Trophoblast cell (in vitro differentiated cells and primary cell): ENCODE measurements at places on chromosomes 5 and 9.

DNA sequence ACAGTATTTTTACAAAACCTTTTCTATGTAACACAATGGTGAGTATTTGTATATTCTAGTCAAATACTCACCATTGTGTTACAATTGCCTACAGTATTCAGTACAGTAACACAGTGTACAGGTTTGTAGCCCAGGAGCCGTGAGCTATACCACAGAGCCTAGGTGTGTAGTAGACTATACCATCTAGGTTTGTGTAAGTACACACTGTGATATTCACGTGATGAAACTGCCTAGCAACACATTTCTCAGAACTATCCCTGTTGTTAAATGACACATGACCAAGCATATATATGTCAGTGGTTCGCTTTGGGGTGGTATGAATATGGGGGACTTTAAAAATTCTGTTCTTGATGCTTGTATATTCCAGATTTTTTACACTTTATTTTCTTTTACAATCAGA lies 21.3 kb downstream of the SH3PXD2B start:
- DNase-seq = peak; percentile 49
- peaks cover 16% of the 10 kb centered on the region for H3K4me1 ChIP-seq
- no peaks in the 10 kb centered on the region for H3K27me3 ChIP-seq
- no peak overlapping the region for H3K4me3 ChIP-seq
- H3K36me3 ChIP-seq = peaks cover 27% of the 10 kb centered on the region
- no peak overlapping the region for H3K27ac ChIP-seq

- peaks cover 81% of the 10 kb centered on the region for H3K36me3 ChIP-seq
- DNase-seq = no peak
- H3K4me3 ChIP-seq = no peak overlapping the region
- H3K27ac ChIP-seq = no peak overlapping the region
Measured at GRCh38 chr9:131475956-131476776, 26.6 kb upstream of the POMT1 start.

- peaks cover 4% of the 10 kb centered on the region for H3K4me1 ChIP-seq
- peak; percentile 73 for DNase-seq
- H3K4me3 ChIP-seq = no peak overlapping the region
- no peak overlapping the region for H3K27ac ChIP-seq
- no peaks in the 10 kb centered on the region for H3K36me3 ChIP-seq
Measured at GRCh38 chr5:175344331-175345195, 99.4 kb downstream of the DRD1 start.

DNA sequence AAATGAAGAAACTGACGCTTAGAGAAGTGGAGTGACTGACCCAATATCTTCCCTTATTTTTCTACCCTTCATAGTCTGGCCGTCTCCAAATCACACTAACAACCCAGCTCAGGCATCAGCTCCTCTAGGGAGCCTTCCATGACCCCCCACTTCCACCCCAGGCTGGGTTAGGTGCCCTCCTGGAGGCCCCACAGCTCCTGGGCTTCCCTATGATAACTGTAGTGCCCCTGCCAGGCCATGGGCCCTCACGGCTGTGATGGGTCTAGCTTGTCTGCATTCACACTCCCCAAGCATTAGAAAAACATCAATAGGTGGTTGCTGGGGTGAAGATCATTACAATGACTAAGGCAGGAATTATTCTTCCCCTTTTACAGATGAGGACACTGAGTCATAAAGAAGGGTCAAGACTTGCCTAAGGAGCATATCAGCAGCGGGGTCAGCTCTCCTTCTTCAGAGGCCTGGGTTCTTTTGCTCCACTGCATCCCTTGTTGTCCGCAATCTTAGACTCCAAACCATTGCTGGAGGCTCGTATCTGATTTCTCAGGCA lies 7.3 kb downstream of the CORO2A start:
- no peak overlapping the region for H3K4me3 ChIP-seq
- DNase-seq = peak; percentile 21
- no peak overlapping the region for H3K27ac ChIP-seq
- H3K4me1 ChIP-seq = peaks cover 23% of the 10 kb centered on the region
- H3K27me3 ChIP-seq = no peaks in the 10 kb centered on the region
- peaks cover 4% of the 10 kb centered on the region for H3K36me3 ChIP-seq

DNA sequence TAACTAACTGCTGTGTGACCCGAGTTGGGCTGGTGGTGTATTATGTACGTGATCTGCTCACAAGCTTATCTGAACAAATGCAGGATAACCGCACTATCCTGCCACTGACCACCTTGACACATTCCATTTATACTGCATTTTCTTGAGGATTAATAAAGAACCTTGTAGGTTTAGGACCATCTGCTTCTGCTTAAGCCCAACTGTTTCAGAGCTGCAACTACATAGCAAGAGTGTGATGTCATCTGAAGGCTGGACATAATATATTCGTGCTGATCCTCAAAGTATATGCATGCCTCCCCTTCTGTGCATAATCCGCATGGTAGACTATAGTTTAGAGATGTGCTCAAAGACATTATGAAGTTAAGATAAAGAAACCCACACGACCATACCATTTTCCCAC lies 435.9 kb downstream of the BNC2 start:
- H3K27me3 ChIP-seq = no peaks in the 10 kb centered on the region
- H3K27ac ChIP-seq = no peak overlapping the region
- H3K36me3 ChIP-seq = peaks cover 1% of the 10 kb centered on the region
- no peaks in the 10 kb centered on the region for H3K4me1 ChIP-seq

- no peak overlapping the region for H3K27ac ChIP-seq
- H3K27me3 ChIP-seq = no peaks in the 10 kb centered on the region
- H3K36me3 ChIP-seq = no peaks in the 10 kb centered on the region
Measured at GRCh38 chr5:57324181-57324580, 150.3 kb downstream of the GPBP1 start.

GRCh38 chr9:126423142-126423915 lies 96.7 kb downstream of the MVB12B start:
- H3K27ac ChIP-seq = no peak overlapping the region
- DNase-seq = no peak
- no peaks in the 10 kb centered on the region for H3K4me1 ChIP-seq

DNA sequence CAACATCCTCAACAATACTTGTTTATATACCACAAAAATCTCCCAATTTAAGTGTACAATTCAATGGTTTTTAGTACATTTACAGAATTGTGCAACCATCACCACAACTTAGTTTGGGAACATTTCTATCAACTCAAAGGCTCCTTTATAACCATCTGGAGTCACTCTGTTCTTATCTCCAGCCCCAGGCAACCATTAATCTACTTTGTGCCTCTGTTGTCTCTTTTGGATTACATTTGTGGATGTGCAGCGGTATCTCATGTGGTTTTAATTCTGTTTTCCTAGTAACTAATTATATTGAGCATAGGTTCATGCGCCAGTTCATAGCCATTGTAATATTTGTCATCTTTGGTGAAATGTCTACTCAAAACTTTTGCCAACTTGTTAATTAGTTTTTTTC lies 14.4 kb downstream of the ADAMTS19 start:
- no peaks in the 10 kb centered on the region for H3K36me3 ChIP-seq
- H3K27ac ChIP-seq = no peak overlapping the region
- no peaks in the 10 kb centered on the region for H3K27me3 ChIP-seq
- H3K4me3 ChIP-seq = no peak overlapping the region

DNA sequence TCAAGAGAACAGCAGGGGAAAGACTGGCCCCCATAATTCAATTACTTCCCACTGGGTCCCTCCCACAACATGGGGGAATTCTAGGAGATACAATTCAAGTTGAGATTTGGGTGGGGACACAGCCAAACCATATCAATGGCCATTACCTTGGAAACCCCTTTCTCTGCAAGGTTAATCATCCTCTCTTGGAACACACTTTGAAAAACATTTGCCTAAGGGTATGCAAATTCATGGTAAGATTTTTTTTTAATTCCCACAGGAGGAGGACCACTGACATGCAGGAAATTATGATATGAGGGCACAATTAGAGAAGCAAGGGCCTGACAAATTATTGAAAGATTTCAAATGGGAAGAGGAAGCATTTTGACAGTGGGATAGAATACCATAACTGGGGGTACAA lies 61.7 kb upstream of the NIPAL4 start:
- H3K27ac ChIP-seq = no peak overlapping the region
- no peaks in the 10 kb centered on the region for H3K36me3 ChIP-seq
- peaks cover 3% of the 10 kb centered on the region for H3K4me1 ChIP-seq

- H3K36me3 ChIP-seq = no peaks in the 10 kb centered on the region
- H3K27ac ChIP-seq = no peak overlapping the region
- no peaks in the 10 kb centered on the region for H3K27me3 ChIP-seq
- no peaks in the 10 kb centered on the region for H3K4me1 ChIP-seq
- H3K4me3 ChIP-seq = no peak overlapping the region
Measured at GRCh38 chr5:75023368-75024159, 28.8 kb downstream of the GCNT4 start.

DNA sequence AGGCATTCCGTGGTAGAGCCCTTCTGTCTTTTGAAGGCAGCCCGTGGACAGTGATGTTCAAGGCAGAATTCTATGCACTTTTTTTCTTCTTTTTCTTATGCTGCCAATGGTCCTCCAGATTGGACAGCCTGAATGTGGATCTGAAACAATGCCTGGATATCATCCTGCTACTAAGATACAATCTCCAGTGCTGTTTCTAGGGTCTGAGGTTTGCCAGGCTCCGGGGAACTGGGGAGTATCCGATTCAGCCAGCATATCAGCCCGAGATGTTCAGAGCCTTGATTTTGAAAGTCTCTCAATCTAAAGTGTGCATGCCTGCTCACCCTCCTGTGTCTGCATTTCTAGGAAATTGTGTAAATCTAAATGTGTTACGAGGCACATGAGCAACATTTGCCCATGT lies 103.8 kb upstream of the WWC1 start:
- peaks cover 4% of the 10 kb centered on the region for H3K4me1 ChIP-seq
- H3K36me3 ChIP-seq = no peaks in the 10 kb centered on the region
- H3K4me3 ChIP-seq = no peak overlapping the region
- H3K27ac ChIP-seq = no peak overlapping the region
- no peak for DNase-seq
- H3K27me3 ChIP-seq = no peaks in the 10 kb centered on the region

DNA sequence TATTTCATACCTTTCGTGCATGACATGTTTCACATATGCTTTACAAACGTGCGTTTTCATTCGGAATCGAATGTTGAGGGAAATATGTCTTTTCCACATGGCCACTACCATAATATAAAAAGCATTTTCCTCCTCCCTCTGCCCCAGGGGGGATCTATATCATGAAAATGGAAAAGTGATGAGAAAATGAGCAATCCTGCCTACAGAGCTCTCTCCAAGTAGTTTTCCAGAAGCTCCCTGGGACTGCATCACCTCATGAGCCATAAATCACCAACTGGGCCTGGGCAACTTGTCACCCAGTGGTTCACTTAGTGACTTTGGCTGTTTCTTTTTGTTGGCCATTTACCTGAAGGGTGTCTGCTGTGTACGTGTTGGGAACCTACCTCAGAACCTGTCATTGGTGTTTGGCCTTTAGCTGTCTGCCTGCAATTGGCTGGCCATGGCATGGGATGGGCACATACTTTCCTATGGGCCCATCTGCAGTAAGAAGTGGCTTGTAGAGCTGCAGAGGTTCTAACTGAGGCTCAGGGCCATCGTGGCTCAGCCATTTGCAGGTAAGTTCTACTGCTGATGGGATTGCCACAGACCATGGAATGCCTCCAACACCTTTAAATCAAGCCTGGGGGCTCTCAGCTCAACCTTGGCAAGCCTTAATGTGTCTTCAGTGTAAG lies 9.5 kb upstream of the TIFAB start:
- no peak overlapping the region for H3K4me3 ChIP-seq
- no peaks in the 10 kb centered on the region for H3K36me3 ChIP-seq
- H3K27ac ChIP-seq = no peak overlapping the region
- H3K27me3 ChIP-seq = peaks cover 5% of the 10 kb centered on the region

DNA sequence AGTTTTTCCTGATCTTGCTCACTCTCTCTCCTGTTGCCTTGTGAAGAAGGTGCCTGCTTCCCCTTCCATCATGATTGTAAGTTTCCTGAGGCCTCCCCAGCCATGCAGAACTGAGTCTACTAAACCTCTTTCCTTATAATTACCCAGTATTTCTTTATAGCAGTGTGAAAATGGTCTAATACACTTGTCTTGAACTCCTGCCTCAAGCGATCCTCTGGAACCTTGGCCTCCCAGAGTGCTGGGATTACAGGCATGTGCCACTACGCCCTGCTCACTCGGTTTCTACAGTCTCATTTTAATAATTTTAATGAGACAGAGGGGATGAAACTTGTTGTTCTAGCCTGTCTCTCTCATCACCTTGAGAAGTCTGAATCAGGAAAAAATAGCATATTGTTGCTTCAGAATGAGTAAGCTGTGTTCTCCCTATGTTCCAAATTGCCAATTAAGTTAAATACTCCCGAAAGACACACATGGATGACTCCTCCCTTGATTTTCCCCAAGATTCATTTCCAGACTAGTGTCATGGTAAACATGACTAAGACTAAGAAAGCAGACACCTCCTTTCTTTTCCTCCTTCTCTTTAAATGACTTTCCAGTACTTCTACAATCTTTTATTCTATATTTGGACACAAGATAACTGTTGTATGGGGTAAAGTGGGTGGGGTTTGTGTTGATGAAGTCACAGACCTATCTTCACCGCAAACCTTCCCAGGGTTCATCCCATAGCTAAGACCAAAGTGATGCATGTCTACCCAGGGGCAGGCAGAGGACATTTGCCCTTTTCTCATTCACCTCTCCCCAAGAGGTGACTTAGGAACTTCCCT lies 7.8 kb upstream of the DNAJC18 start:
- H3K4me3 ChIP-seq = no peak overlapping the region
- H3K27ac ChIP-seq = no peak overlapping the region
- peaks cover 7% of the 10 kb centered on the region for H3K4me1 ChIP-seq
- H3K27me3 ChIP-seq = no peaks in the 10 kb centered on the region
- H3K36me3 ChIP-seq = no peaks in the 10 kb centered on the region

- H3K36me3 ChIP-seq = no peaks in the 10 kb centered on the region
- H3K4me1 ChIP-seq = no peaks in the 10 kb centered on the region
- no peaks in the 10 kb centered on the region for H3K27me3 ChIP-seq
- H3K27ac ChIP-seq = no peak overlapping the region
- H3K4me3 ChIP-seq = no peak overlapping the region
- DNase-seq = no peak
Measured at GRCh38 chr5:156274453-156274852, 52.5 kb upstream of the SGCD start.

- no peaks in the 10 kb centered on the region for H3K27me3 ChIP-seq
- peaks cover 21% of the 10 kb centered on the region for H3K4me1 ChIP-seq
- H3K36me3 ChIP-seq = peaks cover 5% of the 10 kb centered on the region
- no peak overlapping the region for H3K27ac ChIP-seq
- DNase-seq = peak; percentile 75
Measured at GRCh38 chr9:112037281-112038016, 137.6 kb downstream of the SUSD1 start.

DNA sequence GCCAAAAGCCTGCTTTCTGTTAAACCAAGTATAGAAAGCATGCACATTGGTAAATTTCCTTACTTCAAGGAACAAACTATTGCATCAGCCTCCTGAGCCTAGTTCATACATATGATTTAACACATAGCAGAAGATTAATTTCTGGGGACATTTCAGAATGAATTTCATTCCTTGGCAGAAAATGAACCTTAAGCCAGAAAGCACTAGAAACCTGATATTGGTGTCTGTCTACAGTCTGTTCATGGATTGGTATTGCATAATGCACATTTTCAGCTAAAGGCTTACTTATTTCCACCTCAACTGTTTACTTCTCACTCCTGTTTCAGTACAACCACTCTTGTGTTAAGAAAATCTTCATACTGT lies 1471.8 kb upstream of the NUDT12 start:
- no peak overlapping the region for H3K4me3 ChIP-seq
- no peak overlapping the region for H3K27ac ChIP-seq

GRCh38 chr5:158531860-158532259 lies 567.9 kb downstream of the EBF1 start:
- DNase-seq = no peak
- H3K27ac ChIP-seq = no peak overlapping the region
- no peaks in the 10 kb centered on the region for H3K4me1 ChIP-seq
- H3K36me3 ChIP-seq = no peaks in the 10 kb centered on the region
